ENCODE measurements at places on chromosomes 13 and 19. TPM values are rescaled to one million over a fixed set of nuclear protein-coding genes. Genes with fewer than 3 reads are reported as not detected.
A peak's percentile ranks its signal among the peaks of the same experiment; 100 is the strongest.

Gene C3
- 160 TPM for total RNA-seq

Gene PBX4
- not detected for total RNA-seq

Gene ZNF541
- 2.4 TPM for total RNA-seq

Gene TPRX1
- not detected for total RNA-seq

Gene HIPK4
- not detected for total RNA-seq

Gene ZNF560
- not detected for total RNA-seq

Gene LRRC63
- not detected for total RNA-seq

Gene ZNF726
- 0.68 TPM for total RNA-seq

Gene TUBB4A
- 0.28 TPM for total RNA-seq

Gene LRP3
- total RNA-seq: 17.4 TPM

- DNase-seq: no peak
- H3K36me3 ChIP-seq: no peaks in the 10 kb centered on the region
- H3K4me1 ChIP-seq: no peaks in the 10 kb centered on the region
- H3K27me3 ChIP-seq: no peaks in the 10 kb centered on the region
- H3K27ac ChIP-seq: no peak overlapping the region
- H3K4me3 ChIP-seq: no peak overlapping the region
Measured at GRCh38 chr13:105918842-105919741, 616.4 kb downstream of the EFNB2 start.

- no peaks in the 10 kb centered on the region for H3K27me3 ChIP-seq
- H3K4me3 ChIP-seq: peak overlapping the region; percentile 94
- H3K27ac ChIP-seq: no peak overlapping the region
- peaks cover 14% of the 10 kb centered on the region for H3K36me3 ChIP-seq
Measured at GRCh38 chr19:19661675-19662251, 1.7 kb downstream of the ATP13A1 start.

DNA sequence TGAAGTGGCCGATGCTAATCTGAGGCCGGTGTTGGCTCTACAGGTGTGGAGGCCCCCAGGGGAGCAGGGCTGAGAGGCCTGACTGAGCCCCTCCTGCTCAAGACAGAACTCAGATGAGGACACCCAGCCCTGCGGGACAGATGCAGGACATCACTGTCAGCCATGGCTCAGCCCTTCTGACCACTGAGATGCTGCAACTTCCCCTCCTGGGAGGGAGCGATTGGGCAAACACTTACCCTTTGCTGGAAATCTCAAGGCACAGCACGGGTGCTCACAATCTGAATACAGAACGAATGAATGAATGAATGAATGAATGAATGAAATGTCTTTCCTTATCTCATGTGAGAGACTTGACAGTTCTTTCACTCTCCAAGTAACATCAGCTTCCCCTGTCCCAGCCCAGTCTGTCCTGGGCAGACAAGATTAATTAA, 3.5 kb upstream of the SIGLEC7 start:
- H3K36me3 ChIP-seq: no peaks in the 10 kb centered on the region
- peak overlapping the region; percentile 16 for H3K27ac ChIP-seq
- DNase-seq: peak; percentile 29
- H3K27me3 ChIP-seq: peaks cover 10% of the 10 kb centered on the region
- H3K4me3 ChIP-seq: no peak overlapping the region

- no peak overlapping the region for H3K27ac ChIP-seq
- no peaks in the 10 kb centered on the region for H3K27me3 ChIP-seq
- no peak overlapping the region for H3K4me3 ChIP-seq
- no peak for DNase-seq
- H3K36me3 ChIP-seq: peaks cover 95% of the 10 kb centered on the region
Measured at GRCh38 chr13:46747031-46747820, 49.7 kb downstream of the ESD start.

GRCh38 chr19:42090672-42091071, 14.7 kb downstream of the ZNF574 start:
- no peak overlapping the region for H3K27ac ChIP-seq
- DNase-seq: no peak
- H3K27me3 ChIP-seq: peaks cover 7% of the 10 kb centered on the region
- no peaks in the 10 kb centered on the region for H3K36me3 ChIP-seq
- H3K4me1 ChIP-seq: peaks cover 21% of the 10 kb centered on the region
- H3K4me3 ChIP-seq: no peak overlapping the region

GRCh38 chr19:45357445-45357783, 13.0 kb downstream of the ERCC2 start:
- H3K36me3 ChIP-seq: peaks cover 68% of the 10 kb centered on the region
- no peaks in the 10 kb centered on the region for H3K27me3 ChIP-seq
- H3K27ac ChIP-seq: no peak overlapping the region
- DNase-seq: no peak
- no peaks in the 10 kb centered on the region for H3K4me1 ChIP-seq

DNA sequence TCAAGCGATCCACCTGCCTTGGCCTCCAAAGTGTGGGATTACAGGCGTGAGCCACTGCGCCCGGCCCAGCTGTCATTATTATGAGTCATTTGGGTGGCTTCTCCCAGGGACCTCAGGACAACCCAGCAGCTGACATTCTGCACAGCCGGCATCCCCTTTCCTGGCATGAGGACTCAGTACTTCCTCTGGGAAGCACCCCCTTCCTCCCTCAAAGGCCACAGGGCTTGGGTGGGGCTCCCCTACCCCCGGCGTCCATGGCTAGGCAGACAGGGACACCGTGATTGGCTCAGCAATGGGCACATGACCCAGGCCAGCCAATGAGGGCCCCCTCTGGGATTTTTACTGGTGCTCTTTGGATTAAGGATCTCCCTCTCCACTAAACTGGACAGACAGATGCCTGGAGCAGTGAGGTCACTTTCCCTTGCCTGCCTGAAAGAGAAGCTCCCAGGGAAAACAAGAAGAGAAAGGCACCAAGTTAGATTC, 6.0 kb downstream of the KANK2 start:
- peaks cover 78% of the 10 kb centered on the region for H3K36me3 ChIP-seq
- H3K27ac ChIP-seq: peak overlapping the region; percentile 91
- peak; percentile 85 for DNase-seq
- peaks cover 31% of the 10 kb centered on the region for H3K4me1 ChIP-seq

- peak overlapping the region; percentile 89 for H3K4me3 ChIP-seq
- peak; percentile 72 for DNase-seq
- H3K36me3 ChIP-seq: no peaks in the 10 kb centered on the region
- H3K27me3 ChIP-seq: no peaks in the 10 kb centered on the region
- H3K4me1 ChIP-seq: peaks cover 50% of the 10 kb centered on the region
- peak overlapping the region; percentile 97 for H3K27ac ChIP-seq
Measured at GRCh38 chr19:45767881-45768654, 984 bp downstream of the SIX5 start.

DNA sequence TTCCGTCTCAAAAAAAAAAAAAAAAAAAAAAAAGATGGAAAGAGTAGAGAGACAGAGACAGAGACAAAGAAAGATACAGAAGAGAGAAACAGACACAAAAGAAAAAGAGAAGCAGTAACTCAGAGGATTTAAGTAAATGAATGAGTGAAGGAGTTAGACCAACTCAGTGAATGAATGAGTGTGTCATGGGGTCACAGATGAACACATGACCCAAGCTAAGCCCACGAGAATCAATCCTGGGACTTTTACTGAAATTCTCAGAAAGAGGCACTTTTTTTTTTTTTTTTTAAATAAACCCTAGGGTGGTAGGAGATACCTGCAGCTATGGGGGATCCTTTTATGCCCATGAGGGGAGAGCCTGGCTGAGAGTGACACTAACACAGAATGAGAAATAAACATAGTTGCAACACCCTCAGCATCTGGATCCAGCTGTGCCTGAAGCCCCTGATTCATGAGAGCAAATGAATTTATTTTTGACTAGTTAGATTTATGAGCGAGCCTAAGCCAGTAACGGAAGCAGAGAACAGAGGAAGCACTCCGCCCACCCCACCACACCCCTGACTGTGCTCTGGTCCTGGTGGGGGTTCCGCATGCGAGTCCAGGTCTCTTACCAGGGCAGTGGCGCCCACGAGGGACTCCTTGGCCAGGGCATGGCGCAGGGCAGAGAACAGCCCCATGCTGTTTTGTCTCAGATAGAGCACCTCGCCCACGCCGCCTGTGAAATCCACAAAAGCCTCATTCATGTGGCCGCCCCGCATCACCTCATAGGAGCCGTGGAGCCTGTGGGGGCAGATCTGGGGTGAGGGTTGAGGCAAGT, 4.6 kb downstream of the CAPN12 start:
- no peaks in the 10 kb centered on the region for H3K36me3 ChIP-seq
- H3K27ac ChIP-seq: no peak overlapping the region
- H3K4me1 ChIP-seq: peaks cover 4% of the 10 kb centered on the region
- H3K27me3 ChIP-seq: no peaks in the 10 kb centered on the region
- no peak for DNase-seq

DNA sequence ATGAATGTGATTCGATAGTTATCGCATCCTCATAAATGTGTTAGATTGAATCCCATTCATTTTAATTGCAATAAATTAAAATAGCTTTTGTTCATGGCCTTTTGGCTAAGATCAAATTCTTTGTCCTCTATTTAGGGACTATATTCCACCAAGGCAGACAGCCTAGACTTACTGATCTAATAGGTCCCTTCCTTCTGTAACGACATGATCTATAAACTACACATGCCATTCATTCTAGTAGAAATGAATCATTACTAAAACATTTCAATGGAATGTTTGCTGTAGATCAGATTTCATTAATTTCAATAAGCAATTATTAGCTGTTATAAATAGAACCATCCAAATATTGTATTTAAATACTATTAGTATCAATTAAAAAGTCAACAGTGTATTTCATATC, 526.6 kb upstream of the KLHL1 start:
- H3K4me1 ChIP-seq: no peaks in the 10 kb centered on the region
- H3K36me3 ChIP-seq: no peaks in the 10 kb centered on the region
- no peak for DNase-seq

- DNase-seq: no peak
- no peak overlapping the region for H3K27ac ChIP-seq
- H3K4me1 ChIP-seq: peaks cover 4% of the 10 kb centered on the region
- H3K4me3 ChIP-seq: no peak overlapping the region
- no peaks in the 10 kb centered on the region for H3K27me3 ChIP-seq
- no peaks in the 10 kb centered on the region for H3K36me3 ChIP-seq
Measured at GRCh38 chr13:60226507-60226906, 62.8 kb upstream of the DIAPH3 start.

GRCh38 chr13:28753208-28753892, 34.6 kb upstream of the SLC46A3 start:
- DNase-seq: peak; percentile 21
- peaks cover 17% of the 10 kb centered on the region for H3K4me1 ChIP-seq
- no peaks in the 10 kb centered on the region for H3K36me3 ChIP-seq
- no peaks in the 10 kb centered on the region for H3K27me3 ChIP-seq

- H3K27ac ChIP-seq: no peak overlapping the region
- H3K36me3 ChIP-seq: no peaks in the 10 kb centered on the region
- no peaks in the 10 kb centered on the region for H3K4me1 ChIP-seq
- no peak for DNase-seq
- H3K4me3 ChIP-seq: no peak overlapping the region
Measured at GRCh38 chr19:43623889-43624670, 4.7 kb upstream of the ZNF428 start.

- no peak overlapping the region for H3K4me3 ChIP-seq
- H3K27ac ChIP-seq: peak overlapping the region; percentile 55
- DNase-seq: peak; percentile 38
- H3K4me1 ChIP-seq: no peaks in the 10 kb centered on the region
- no peaks in the 10 kb centered on the region for H3K36me3 ChIP-seq
Measured at GRCh38 chr13:41577436-41577835, 120.1 kb downstream of the RGCC start.

DNA sequence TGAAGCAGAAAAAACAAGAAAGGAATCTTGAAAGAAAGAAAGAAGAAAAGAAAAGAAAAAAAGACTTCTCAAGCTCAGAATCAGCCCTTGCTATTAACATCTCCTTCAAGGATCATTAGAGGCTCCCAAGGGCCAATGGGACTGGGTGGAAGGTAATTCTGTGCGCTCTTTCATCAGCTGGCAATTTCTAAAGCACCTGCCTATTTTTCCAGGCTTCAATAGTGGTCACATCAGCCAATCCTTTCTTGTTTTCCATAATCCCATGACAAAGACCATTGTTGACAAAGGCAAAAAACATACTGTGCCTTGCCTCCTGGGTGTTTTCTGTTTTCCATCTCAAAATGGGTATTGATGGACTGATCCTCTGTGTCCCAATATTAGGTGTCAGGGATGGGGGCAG, 88.2 kb upstream of the TSC22D1 start:
- H3K4me1 ChIP-seq: peaks cover 19% of the 10 kb centered on the region
- no peak for DNase-seq
- no peaks in the 10 kb centered on the region for H3K27me3 ChIP-seq
- no peaks in the 10 kb centered on the region for H3K36me3 ChIP-seq

- no peaks in the 10 kb centered on the region for H3K36me3 ChIP-seq
- H3K4me3 ChIP-seq: no peak overlapping the region
- H3K27me3 ChIP-seq: no peaks in the 10 kb centered on the region
- H3K27ac ChIP-seq: no peak overlapping the region
- no peak for DNase-seq
- H3K4me1 ChIP-seq: no peaks in the 10 kb centered on the region
Measured at GRCh38 chr19:29457413-29457812, 68.4 kb upstream of the VSTM2B start.

DNA sequence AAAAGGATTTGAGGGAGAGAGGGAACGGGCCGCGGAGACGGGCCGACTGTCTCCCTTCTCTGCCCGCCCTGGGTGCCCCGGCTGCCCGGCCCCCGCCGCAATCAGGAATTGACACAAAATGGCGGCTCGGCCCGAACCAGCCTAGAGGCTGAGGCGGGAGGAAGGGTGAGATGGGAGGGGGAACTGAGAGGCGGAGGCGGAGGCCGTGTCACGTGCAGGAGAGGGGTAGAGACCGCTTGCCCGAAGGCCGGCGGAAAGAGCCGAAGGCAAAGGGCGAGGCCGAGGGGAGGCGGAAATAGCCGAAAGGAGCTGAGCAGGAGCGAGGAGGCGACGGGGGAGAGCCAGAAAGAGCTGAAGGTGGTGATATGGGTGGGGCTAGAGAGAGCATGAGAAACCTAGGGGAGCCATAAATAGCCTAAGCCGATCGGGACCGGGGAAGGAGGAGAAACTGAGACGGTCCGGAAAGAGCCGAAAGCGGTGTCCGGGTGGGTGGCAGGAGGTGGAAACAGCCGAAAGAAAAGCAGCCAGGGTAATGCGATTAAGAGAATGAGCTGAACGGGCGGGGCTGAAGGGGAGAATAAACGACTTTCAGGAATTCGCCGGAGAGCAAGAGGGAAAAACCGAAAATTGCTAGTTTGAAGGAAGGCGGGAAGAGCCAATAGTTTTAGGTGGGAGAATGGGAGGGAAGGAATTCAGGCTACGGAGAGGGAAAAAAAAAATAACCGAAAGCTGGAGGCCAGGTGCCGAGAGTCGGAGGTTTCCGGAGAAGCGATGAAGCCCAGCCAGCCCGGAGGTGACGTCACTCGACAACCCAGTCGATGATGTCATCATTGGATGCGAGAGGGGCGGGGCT, at the start of gene ZC3H4:
Gene ZC3H4, minus strand, starts transcription at position 780 of the 853 bp plus-strand sequence. CDS start 1,192 bp downstream, outside the sequence.
- H3K4me1 ChIP-seq: peaks cover 28% of the 10 kb centered on the region
- peak within 1 kb of the TSS; percentile 97 for H3K4me3 ChIP-seq

GRCh38 chr13:59024434-59024833, 1139.3 kb downstream of the DIAPH3 start:
- H3K36me3 ChIP-seq: no peaks in the 10 kb centered on the region
- H3K4me3 ChIP-seq: no peak overlapping the region
- H3K27me3 ChIP-seq: no peaks in the 10 kb centered on the region
- H3K27ac ChIP-seq: no peak overlapping the region
- no peaks in the 10 kb centered on the region for H3K4me1 ChIP-seq

DNA sequence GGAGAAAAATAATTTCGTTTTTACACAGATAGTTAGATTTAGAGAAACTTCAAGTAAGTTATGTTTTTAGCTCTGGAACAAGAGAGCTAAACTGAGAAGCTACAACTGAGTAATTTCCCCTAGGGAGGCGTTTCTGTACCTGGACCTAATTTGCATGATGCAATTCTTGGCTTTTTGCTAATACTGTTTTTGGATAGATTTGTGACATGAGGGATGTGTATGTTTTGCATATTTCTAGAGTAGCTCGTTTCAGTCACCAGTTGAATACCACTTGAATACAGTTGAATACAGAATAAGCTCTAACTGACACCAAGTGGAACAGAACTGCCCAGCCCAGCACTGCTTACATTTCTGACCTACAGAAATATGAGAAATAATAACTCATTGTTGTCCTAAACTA, 1227.9 kb upstream of the SPRY2 start:
- no peak for DNase-seq
- no peaks in the 10 kb centered on the region for H3K36me3 ChIP-seq
- no peaks in the 10 kb centered on the region for H3K27me3 ChIP-seq
- H3K4me1 ChIP-seq: no peaks in the 10 kb centered on the region
